ENCODE measurements at places on chromosomes 3 and 15. TPM values are rescaled to one million over a fixed set of nuclear protein-coding genes. Genes with fewer than 3 reads are reported as not detected.

DNA sequence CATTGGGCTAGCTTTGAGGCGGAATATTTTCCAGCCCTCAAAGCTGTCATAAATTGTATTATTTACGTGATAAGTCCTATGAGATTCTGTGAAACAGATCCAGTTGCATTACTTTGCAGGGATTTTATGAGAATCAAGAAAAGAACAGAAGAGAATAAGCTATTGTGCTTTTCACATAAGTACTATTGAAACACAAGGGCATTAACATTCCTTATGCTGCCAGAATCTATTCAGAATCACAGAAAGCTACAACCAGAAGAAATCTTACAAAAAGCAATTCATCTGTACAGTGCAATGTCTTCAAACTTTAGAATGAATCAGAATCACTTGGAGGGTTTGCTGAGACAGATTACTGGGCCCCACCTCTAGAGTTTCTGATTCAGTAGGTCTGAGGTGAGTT, 10.6 kb upstream of the CACNA1D start:
- DNase-seq: no peak

GRCh38 chr3:190024912-190025311, 95.8 kb downstream of the P3H2 start:
- no peak for DNase-seq

GRCh38 chr15:99343881-99344551, 92.7 kb downstream of the LRRC28 start:
- no peak for DNase-seq

DNA sequence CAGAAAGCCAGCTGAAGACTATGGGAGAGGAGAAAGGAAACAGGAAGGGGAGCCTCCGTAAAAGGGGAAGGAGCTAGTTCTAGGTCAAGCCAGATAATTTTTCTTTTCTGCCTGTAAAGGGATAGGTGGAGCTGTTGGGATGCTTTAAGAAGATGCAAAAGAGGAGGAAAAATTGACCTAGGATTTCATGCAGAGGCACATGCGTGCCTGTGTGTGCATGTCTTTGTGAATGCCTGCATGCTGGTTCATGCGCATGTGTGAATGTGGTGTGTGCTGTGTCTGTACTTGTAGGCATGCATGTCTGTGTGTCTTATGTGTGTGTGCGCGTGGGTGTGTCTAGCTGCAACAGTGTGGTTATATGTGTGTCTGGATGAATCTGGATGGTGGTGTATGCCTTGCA, 27.3 kb downstream of the CCDC33 start:
- no peak for DNase-seq

- DNase-seq: no peak
Observed at GRCh38 chr3:61673651-61674050, 112.3 kb downstream of the PTPRG start.

DNA sequence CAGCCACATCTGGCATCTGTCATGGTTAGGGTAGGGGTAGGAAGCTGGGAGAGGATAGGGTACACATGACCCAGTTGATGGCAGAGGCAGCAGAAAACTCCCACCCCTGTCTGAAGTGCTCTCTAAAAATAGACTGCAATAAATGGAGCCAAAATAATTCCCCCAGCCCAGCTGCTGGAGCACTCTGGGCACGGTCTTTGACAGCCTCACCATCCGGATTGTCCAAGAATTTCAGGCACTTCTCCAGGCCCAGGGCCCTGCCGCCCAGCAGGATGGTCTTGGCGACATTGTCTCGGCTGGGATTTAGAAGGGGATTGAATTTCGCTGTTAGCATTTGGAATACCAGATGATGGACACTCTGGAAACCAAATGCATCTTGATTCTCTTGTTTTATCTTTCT, 103.7 kb downstream of the IQSEC1 start:
- no peak for DNase-seq

DNA sequence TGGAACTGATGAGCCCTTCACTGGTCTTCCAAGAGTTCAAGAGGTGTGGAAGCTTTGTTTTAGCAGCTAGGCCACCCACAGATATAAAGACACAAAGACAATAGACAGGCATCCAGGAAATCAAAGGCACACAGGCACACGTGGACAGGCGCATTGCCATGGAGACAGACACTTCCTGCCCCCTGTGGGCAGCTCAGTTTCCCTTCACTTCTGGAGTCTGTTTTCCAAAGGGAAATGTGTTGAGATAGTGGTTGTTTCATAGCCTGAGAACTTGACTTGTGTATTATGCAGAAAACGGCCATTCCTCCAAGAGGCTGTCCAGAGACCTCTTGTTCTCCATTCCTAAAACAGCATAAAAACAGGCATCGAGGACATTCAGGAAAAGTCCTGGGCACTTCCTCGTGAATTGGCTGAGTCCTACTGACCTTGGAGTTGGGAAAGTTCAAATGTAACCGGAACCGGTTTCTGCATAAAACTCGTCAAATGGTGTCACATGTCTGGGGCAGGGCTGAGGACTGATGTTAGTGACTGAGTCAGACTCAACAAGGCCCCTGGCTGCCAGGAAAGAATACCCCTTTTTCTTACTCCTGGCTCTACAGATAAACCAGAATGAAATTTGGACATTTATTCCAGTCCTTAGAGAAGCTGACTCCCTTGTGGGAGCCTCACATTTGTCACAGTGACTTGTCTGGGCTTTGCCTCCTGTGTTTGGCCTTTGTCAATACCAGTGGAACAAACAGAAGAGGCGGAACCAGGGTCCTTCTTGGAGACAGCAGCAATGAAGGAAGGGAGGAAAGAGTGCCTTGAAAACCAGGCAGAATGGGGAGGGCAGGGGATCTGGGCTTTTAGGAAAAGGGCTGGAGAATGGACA, 1.3 kb downstream of the ALPK3 start:
- no peak for DNase-seq

- no peak for DNase-seq
Observed at GRCh38 chr3:115931581-115931980, 308.3 kb downstream of the GAP43 start.

Gene INSYN1
- not detected for polyA plus RNA-seq

Gene DNAH12
- polyA plus RNA-seq: 0.07 TPM

Gene GPR62
- not detected for polyA plus RNA-seq

Gene PRSS50
- polyA plus RNA-seq: not detected

Measured in GM12878 (cell line).